Myocyte (in vitro differentiated cells): ENCODE measurements at places on chromosomes 16 and 17. TPM values are rescaled to one million over a fixed set of nuclear protein-coding genes. Genes with fewer than 3 reads are reported as not detected.

DNA sequence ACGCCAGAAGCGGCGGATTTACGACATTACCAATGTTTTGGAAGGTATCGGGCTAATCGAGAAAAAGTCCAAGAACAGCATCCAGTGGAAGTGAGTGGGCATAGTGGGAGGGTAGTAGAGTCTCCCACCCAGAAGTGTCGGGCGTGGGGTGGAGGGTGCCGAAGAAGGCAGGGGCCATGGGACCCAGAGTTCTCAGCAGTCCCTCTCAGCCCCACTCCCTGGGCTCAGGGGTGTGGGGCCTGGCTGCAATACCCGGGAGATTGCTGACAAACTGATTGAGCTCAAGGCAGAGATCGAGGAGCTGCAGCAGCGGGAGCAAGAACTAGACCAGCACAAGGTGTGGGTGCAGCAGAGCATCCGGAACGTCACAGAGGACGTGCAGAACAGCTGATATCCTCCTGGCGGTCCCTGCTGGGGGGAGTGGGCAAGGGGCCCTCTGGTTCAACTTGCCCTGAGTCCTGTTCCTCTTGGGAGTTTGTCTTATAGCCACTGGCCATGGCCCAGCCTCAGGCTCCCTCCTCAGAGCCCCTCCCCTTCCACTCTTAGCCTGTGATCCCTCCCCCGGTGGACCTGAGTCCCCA lies 916 bp downstream of the E2F4 start:
- no peak for DNase-seq

DNA sequence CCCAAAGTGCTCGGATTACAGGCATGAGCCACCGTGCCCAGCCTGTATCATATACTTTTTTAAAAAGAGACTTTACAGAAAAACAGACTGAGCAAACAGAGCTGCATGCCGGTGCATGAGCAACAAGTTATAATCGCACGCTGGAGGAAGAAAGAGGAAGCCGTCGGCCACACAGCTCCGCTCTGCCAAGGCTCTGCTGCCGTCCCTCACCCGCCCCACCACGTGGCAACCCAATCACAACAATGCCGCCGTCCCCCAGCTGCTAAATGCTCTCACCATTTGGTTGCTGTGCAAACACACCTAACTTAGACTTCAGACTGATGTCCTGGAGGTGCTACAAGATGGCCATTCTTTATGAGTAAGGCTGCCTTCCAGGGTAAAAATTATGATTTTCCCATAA lies 83.5 kb downstream of the ADCY9 start:
- DNase-seq: no peak

DNA sequence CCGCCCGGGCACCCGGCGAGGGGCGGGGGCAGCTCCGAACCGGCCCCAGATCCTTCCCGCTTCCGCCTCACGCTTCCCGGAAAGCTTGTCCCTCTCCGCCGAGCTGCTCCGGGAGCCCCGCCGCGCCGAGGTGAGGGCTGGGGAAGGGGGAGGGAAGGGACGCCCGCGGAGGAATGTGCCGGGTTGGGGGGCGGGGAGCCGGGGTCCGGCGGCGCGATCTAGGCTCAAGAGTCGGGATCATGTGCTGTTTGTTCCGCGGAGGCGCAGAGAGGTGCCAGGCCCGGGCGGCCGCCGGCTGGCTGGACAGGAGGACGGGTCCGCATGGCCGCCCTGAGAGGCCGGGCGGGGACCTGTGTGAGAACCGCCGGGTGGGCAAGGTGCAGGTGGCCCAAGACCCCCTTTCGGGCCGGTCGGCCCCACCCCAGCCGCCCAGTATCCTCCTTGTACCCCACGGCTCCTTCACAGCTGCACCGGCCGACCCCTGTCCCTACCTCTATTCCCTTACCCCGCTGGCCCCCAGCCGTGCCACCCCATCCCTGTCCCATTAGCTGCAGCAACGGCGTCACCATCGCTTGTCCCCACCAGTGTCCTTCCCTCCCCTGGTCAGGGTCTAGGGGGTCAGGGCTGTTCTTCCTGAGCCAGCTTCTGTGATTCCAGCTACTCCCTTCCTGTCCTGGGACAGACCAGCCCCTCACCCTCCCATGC lies 429 bp downstream of the KIF1C start:
- DNase-seq: no peak

The ZG16 gene
- total RNA-seq: not detected in 2 replicates

DNA sequence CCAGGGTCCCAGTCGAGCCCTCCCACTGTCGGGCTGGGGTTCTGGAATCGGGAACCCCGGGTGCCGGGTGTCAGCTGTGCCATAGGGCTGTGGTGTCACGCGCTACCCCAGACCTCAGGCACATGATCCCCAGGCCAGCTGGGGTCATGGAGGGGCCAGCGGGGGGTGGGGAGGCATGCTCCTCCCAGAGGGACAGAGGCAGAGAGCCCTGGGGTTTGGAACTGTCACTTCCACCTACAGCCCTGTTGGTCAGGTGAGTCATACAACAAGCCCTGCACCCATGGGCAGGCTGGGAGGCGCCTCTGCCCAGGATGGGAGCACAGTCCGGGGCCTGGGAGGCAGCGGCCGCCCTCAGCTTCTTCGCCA lies 63.0 kb downstream of the BAIAP2 start:
- DNase-seq: peak; percentile 54

DNA sequence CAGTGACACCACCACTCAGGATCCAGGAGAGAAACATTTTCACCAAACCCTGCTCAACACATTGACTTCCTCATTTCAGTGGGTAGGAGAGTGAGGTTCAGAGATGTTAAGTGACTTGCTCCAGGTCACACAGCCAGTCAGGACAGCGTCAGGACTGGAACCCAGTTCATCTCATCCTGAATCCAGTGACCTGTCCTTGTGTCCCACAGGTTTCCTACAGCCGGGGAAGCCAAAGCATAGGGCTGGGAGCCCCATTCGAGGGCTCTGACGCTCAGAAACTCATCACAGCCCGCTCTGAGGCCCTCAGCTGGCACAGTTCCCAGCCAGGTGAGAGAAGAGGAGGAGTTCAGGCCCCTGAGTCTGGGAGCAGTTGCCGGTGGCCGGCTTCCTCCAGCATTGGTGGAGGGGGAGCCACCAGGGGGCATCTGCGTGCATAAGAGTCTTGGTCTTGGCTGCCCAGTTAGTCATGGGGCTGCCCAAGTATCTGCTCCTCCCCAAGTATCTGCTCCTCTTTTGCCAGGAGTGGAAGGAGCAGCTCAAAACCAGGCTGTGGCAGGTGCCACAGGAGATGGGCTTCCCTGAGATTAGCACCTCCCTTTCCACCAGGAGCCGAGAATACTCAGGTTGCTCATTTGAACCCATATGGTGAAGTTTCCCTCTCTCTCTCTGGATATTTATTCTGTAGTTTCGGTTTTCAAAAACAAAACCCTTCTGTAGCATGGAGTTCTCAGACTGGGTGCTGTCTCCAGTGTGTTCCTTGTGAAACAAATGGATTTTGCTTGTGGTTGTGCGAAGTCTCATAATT lies 56.0 kb downstream of the TNFRSF13B start:
- peak; percentile 40 for DNase-seq

DNA sequence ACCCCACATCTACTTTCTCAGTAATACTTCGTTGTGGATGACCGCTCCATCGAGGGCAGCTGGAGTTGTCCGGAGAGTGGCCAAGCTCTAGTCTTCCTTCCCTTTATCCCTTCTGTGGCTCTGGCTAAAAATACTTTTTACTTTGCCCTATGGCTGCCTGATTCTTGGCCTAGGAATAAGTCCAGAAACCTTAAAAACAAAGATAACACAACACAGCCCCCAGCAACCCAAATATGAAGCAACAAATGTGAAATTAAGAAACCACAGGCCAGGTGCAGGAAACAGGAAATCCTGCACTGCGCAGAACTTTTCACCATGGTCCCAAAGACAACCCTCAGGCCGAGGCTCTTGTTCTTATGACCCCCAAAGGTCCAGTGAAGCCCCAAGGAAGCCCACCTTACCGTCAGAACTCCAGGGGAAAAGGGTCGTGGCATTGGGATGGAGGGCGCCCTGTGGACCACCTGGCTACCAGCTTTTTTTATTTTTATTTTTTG lies 26.0 kb downstream of the TK2 start:
- DNase-seq: peak; percentile 28

DNA sequence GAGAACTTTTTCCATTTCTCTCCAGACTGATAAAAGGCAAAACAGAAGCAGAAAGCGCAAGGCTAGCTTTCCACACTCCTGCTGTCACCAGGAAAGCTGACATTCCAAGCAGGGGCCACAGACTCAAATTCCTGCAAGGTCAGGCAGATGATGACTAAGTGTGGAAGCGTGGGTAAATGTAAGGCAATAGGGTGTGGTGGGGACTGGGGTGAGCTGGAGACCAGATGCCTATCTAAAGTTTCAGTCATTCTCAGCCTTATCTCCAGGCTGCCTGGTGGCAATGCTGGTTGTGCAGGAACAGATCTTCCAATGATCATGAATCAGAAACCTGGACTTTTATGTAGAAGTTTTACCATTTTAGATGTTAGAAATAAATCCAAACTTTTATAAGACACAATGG lies 224.1 kb downstream of the GSG1L start:
- DNase-seq: peak; percentile 19

GRCh38 chr16:71354156-71354555 lies 4.4 kb upstream of the CALB2 start:
- DNase-seq: no peak

The ERN2 gene
- total RNA-seq: not detected in 2 replicates

The SHISA6 gene
- total RNA-seq: not detected in 2 replicates

The OR1A1 gene
- total RNA-seq: not detected in 2 replicates

The OR2C1 gene
- 0.88 TPM in 1 of 2 replicates, not detected in the other for total RNA-seq

DNA sequence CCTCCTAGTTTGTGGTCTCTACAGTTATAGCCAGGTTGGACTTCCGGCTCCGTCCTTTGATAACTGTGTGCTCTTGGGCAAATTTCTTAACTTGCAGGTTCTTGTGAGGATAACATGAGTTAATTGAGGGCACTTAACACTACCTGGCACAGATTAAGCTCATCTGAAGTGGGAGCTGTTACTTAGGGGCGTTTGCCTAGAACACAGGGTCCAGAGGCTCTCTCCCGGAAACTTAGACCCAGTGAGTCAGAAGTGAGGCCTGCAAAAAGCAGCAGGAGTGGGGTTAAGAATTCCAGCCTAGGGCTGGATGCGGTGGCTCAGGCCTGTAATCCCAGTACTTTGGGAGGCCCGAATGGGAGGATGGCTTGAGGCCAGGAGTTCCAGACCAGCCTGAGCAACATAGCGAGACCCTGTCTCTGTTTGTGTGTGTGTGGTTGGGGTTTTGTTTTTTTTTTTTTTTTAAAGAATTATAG lies 1.4 kb downstream of the MVP start:
- peak; percentile 85 for DNase-seq

DNA sequence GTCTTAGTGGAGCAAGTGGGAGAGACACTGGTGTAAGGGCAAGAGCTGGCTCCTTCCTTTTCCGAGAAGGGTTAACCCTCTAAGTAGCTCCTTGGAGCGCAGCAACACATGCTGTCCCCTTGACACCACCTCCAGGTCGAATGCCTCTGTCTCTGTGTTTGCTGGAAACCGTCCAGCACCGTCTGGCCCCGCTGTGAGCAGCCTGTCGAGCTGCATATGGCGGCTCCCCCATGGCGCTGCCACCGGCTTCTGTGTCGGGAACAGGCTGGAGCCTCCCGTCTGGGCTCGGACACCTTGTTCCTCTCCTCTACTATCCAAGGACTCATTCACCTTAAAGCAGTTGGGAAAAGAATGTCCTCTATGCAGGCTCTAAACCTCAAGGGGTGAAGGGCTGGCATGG lies 28.9 kb upstream of the WSCD1 start:
- DNase-seq: no peak

DNA sequence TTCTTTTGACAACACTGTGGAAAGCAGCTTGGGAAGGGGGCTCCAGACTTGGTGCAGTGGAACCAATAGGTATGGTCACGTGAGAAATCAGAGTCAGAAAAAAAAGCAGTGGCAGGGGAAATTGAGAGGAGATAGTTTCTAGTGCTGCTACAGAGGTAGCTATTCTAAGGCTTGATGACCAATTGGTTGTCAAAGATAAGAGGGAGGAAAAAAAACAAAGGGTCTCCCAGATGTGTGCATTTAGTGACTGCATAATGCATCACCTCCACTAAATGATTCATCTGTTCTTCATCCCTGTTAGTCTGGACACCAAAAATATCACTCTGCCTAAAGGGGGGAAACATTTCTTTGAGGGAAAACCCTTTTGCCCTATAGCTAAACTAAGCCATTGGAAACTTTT lies 56.5 kb downstream of the PIGL start:
- no peak for DNase-seq

The CPNE7 gene
- 8.1 and 10.8 TPM in 2 replicates for total RNA-seq

- no peak for DNase-seq
Measured at GRCh38 chr17:7915179-7915610, 894 bp downstream of the RNF227 start.

DNA sequence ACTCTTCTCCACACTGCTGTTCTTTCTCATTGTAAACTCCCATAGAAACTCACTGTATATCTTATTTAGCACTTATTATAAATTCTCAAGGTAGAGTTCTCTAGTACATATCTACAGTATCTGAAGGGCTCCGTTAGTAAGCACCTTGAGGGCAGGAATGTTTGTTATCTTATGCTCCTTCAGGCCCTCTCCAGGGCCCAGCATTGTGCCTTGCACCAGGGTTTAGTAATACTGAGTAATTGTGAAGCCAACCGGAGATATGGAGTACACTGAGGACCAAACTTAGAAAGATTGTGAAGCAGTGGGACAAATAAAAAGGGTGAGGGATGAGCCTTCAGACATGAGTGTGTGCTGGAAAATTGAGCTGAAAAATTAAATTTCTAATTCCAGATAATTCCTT lies 26.4 kb downstream of the RNF43 start:
- no peak for DNase-seq

DNA sequence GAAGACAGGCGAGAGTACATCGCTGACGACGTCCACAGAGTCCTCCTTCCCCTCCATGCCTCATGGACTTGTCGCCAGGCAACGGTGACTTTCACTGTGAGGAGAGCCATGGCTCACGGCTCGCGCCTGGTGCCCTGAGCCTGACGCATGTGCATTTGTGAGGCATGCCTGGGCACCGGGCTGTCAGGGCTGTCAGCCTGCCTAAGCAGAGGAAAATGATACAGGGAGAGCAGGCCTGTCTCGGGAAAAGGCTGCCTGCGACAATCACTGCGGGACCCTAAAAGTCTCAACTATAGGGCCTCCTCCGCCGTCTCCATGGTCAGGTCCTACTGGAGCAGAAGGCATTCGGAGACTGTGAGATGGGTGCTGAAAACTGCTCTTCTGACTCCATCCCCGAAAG lies 135.5 kb upstream of the WSB1 start:
- no peak for DNase-seq

The BPTF gene
- 27.6 and 40.8 TPM in 2 replicates for total RNA-seq

GRCh38 chr17:14672830-14673229 lies 371.9 kb downstream of the HS3ST3B1 start:
- peak; percentile 76 for DNase-seq
